ENCODE measurements at places on chromosomes 12 and 14.

DNA sequence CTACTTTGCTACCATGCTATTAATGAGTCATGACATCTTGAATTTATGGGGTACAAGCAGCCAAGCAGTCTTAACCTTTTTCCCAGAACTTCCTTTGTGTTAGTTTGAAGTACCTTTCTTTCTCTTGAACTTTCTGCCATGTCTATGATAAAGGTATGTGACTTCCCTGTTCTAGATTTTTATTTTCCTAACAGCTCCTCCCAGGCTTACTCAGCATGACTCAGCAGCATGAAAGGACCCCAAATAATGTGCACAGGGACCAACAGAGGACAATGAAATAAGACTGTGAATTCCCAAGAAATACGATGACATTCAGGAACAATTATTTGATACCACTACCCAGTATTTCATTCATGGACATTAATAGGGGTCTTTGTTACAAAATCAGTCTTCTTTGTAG is 60.0 kb downstream of the TTC6 start:
- DNase-seq, result no peak

DNA sequence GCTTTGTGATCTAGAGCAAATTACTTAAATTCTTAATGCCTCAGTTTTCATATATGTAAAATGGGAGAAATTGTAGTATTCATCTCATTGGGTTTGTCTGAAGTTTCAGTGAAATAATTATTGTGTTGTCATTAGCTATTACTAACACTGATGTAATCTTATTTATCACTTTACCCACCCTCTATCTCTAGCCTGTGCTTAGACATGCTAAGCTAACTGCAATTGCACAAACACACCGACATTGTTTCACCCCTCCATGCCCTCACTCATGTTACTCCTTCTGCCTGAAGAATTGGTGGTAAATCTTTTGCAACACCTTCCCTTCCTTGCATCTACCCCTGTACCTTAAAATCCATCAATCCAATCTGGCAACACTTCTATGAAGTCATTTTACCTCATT is 241.6 kb downstream of the BCAT1 start:
- DNase-seq, result no peak

GRCh38 chr12:52207106-52207505 is 15.3 kb upstream of the KRT80 start:
- DNase-seq, result no peak

- peak; percentile 36 for DNase-seq
Measured at GRCh38 chr12:14913381-14913781, 25.0 kb downstream of the ERP27 start.

- no peak for DNase-seq
Measured at GRCh38 chr14:93368996-93369712, 22.2 kb downstream of the COX8C start.

DNA sequence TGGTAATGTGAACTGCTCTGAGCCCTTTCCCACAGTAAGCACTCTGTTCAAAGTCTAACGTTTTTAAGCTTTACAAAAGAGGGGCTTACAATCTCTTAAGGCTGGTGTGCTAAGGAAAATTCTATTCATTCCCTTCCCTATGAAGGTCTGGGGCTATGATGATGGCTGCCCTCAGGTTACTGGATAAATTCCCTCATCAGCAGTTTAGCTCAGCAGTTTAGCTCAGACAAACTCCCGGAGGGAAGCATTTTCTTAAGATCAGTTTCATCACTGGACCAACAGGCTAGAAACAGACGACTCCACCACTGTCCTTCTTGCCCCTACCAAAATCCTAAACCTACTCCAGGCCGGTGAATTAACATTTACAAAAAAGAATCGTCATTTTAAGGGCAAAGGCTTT is 19.1 kb downstream of the ERP29 start:
- no peak for DNase-seq

DNA sequence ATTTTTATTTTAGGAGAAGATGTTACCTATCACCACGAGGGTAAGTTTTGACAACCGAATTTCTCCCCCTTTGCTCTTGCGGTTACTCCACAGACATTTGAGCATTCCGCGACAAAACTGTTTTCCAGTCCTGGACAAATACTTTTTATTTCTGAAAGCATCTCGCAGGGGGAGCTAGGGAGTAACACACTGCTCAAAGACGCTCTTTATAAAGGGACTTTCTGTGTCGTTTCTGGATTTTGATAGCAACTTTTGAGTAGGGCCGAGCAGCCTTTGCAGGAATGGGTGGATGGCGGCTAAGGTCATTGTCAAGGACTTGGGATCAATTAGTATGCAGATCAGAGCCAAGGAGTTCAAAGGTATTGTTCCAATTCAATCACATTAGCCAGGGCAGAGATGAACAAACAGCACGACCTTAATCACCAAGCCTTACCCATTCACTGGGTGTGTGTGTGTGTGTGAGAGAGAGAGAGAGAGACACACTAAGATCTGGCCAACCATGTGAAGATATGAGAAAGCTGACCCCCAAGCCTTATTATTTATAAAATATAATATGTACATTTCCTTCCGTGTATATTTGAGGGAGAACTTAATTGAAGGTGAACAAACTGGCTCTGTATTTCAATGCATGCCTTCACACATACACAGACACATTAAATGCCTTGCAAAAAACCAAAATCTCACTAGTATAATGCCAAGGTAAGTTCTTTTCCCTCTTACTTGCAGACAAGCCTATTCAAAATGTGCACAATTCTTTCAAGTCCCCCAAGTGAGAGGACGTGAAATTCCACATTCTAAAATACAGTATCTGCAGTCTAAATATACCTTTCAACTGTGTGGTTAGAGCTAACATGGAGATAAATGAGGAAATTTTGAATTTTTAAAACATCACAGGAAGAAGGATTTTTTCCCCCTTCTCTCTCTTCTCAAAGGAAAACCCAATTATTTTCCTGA is 613.8 kb downstream of the VRK1 start:
- no peak for DNase-seq

All from fibroblast of the aortic adventitia (primary cell).